ENCODE measurements at places on chromosomes 7 and 10.

DNA sequence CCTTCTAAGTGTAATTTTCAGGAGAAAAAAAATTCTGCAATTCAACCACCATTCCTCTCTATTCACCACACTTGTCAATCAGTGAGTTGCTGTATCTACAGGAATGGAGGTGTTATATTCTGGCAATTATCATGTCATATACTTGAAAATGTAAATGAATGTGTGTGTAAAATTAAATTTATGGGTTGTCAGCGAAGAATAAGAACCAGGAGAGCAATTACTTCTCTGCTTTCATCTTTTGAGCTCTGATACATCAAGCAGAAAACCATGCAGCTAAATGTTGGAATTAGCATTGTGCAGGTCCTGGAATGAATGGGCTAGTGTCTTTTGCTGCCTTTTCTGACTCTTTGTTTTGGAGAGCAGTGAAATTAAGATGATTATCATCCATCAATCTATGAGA is 207.6 kb downstream of the FOXP2 start:
- no peak for DNase-seq

GRCh38 chr7:40711706-40712105 is 576.9 kb downstream of the SUGCT start:
- DNase-seq: no peak

DNA sequence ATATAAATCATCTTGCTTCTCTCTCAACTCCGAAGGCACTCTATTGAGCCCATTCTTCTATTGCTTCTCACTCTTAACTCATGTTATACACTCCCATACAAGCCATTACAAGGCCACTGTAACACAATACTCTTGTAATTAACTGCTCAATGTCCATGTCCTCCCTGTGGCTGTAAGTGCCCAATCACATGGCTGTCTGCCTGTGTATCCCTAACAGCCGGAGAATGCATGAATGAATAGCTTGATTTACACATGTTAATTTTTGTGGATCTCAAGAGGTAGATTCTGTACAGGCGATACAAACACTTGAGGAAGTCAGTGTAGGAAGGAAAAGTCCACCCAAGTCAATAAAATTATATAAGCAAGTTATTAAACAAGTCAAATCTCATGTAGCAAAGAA is 215.6 kb downstream of the DOCK4 start:
- DNase-seq: no peak

DNA sequence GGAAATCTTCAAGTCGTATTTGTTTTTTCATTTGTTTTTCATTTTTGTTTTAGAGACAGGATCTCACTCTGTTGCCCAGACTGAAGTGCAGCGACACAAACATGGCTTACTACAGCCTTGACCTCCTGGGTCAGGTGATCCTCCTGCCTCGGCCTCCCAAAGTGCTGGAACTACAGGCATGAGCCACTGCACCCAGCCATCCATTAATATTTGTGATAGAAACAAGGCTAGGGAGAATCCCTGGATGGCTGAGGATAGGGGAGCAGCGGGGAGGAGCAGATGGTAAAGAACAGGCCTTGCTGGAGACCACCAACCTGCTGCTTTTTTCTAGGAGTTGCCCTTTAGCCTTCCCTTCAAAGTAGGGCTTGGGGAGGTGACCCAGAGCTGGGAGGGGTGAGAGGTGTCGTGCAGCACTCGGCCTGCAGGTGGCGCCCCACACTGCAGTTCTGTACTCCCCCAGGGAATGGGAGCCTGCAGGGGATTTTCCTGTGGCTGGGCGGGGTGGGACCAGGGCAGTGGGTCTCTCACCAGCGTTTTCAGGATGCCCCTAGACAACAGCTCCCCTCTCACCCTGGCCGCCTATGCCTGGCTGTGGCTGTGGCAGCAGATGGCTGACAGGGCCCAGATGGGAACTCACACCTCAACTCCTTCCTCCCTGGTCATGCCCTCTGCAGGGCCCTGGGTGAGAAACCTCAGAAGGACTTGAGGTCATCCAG is 12.6 kb upstream of the CDH23 start:
- DNase-seq: peak; percentile 60

- DNase-seq: no peak
These were observed 39.2 kb upstream of the ENO4 start for GRCh38 chr10:116810120-116810500.
